ENCODE measurements at places on chromosomes 2 and 18. TPM values are rescaled to one million over a fixed set of nuclear protein-coding genes. Genes with fewer than 3 reads are reported as not detected.

DNA sequence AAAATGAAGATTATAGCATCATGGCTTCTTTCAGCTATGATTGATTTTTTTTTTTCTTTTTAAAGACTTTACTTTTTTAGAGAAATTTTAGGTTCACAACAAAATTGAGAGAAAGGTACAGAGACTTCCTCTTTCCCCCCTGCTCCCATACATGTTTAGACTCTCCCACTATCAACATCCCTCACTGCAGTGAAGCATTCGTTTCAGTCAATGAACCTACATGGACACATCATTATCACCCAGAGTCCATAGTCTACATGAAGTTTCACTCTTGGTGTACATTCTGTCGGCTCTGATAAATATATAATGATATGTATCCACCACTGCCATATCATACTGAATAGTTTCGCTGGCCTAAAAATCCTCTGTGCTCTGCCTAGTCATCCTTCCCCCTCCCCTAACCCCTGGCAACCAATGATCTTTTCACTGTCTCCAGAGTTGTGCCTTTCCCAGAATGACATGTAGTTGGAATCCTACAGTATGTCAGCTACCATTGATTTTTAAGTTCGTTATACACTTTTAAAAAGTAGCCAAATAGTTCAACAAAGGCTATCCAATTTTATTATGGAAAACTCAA is 86.8 kb downstream of the GPD2 start:
- no peak overlapping the region for H3K4me3 ChIP-seq
- no peaks in the 10 kb centered on the region for H3K27me3 ChIP-seq
- no peak for DNase-seq
- no peaks in the 10 kb centered on the region for H3K4me1 ChIP-seq
- H3K36me3 ChIP-seq, result no peaks in the 10 kb centered on the region

DNA sequence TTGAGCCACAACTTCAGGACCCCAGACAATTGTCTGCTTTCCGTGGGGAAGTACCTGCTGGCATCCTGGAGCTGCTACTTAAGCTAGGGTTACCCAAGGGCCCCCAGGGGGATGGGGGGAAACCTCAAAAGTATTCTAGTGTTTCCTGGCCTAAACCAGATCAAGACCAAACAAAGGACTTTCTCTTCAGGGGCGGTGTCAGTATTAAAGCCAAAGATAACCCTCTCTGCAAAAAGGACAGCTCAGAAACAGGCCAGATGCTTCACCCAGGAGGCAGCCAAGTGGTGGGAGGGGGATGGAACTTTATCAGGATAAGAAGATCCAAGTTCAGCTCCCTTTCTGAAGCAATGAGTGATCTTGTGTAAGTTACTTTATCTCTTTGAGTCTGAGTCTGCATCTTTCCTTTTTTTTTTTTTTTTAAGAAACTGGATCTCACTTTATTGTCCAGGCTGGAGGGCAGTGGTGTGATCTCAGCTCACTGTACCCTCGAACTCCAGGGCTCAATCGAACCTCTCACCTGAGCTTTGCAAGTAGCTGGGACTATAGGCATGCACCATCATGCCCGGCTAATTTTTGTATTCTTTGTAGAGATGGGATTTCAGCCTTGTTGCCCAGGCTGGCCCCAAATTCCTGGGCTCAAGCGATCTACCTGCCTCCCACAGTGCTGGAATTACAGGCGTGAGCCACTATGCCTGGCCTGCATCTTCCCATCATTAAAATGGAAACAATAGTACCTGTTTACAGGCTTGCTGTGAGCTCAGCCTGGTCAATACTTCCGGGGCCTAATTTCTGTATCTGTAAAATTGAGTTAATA is 151.8 kb upstream of the PTPRM start:
- H3K4me3 ChIP-seq, result no peak overlapping the region
- H3K4me1 ChIP-seq, result no peaks in the 10 kb centered on the region
- H3K36me3 ChIP-seq, result no peaks in the 10 kb centered on the region
- no peak for DNase-seq

GRCh38 chr18:26961839-26962238 is 96.3 kb upstream of the AQP4 start:
- H3K27me3 ChIP-seq, result no peaks in the 10 kb centered on the region
- H3K4me3 ChIP-seq, result no peak overlapping the region
- no peaks in the 10 kb centered on the region for H3K36me3 ChIP-seq

Gene ORC4
- total RNA-seq, result 43.3 TPM

- no peaks in the 10 kb centered on the region for H3K27me3 ChIP-seq
- peaks cover 14% of the 10 kb centered on the region for H3K4me1 ChIP-seq
- H3K4me3 ChIP-seq, result no peak overlapping the region
- H3K36me3 ChIP-seq, result no peaks in the 10 kb centered on the region
Measured at GRCh38 chr2:152395103-152395502, 60.1 kb downstream of the FMNL2 start.
